ENCODE measurements at places on chromosomes 13 and 19.

DNA sequence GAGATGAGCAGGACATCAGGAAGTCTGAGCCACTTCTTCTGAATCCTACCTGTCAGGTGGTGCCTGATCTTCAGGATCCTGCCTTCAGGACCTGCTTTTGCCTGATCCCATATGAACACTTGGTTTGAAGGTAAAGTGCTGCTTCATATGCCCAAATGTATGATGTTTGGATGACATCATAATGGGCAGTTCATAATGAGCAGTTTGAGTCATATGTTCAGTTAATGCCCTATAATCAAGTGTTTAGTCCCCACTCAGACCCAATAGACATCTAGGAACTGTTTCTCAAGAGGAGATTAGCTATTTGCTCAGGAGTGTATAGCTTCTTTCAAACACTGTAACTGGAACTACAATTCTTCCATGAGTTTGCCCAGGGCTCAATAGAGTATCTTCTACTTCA is 58.8 kb downstream of the POLR1D start:
- no peak for DNase-seq

DNA sequence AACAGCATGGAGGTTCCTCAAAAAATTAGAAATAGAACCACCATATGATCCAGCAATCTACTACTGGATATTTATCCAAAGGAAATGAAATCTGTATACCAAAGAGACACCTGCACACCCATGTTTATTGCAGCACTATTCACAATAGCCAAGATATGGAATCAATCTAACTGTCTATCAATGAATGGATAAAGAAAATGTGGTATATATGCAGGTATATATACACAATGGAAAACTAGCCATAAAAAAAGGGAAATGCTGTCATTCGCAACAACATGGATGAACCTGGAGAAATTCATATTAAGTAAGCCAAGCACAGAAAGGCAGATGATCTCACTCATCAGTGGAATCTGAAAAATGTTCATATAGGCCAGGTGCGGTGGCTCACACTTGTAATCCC is 2.5 kb downstream of the ZNF780B start:
- DNase-seq: no peak

DNA sequence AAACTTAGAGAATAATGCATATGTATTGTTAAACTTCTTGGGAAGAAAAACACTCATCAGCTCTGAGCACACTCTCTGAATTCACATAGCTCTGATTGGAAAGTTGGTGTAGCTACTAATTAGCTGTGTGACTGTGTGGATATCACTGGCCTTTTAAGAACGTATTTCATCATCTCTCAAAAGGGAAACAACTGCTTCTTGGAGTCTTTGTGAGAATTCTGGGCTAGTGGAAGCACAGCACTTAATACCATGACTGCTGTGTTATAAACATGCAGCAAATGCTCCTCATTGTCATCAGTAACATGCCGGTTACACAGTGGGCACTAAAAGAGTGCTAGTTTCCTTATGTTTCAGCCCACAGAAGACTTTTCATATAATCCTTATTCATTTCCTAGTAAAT is 220.9 kb upstream of the CSNK1A1L start:
- DNase-seq: no peak

DNA sequence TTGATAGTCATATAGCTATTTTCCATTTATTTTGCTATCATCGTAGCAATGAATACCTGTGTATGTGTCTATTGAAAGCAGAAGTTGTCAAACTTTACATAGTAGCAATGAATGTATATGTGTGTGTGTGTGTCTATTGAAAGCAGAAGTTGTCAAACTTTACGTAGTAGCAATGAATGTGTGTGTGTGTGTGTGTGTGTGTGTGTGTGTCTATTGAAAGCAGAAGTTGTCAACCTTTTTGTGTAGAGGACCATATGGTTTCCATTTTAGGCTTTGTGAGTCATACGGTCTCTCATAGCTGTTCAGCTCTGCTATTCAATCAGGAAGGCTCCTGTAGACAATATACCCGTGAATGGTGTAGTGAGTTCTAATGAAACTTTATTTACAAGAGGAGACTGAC is 20.8 kb downstream of the NLRP4 start:
- no peak for DNase-seq

DNA sequence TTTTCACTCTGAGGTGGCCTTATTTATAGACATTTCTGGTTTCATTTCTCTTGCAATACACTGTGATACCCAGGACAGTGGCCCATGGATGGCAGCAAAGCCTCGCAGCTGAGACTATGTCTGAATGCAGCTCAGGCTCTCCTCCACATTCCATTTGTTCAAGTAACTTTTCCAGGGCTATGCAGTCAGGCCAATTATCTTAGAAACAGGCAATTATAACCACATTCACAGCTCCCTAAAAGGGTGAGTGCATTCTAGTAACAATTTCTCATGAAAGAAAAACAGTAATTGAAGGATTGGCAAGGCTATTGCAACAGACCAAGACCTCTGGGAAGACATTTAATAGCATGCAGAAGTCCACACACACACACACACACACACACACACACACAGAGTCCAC is 264.0 kb downstream of the TBC1D4 start:
- peak; percentile 60 for DNase-seq

DNA sequence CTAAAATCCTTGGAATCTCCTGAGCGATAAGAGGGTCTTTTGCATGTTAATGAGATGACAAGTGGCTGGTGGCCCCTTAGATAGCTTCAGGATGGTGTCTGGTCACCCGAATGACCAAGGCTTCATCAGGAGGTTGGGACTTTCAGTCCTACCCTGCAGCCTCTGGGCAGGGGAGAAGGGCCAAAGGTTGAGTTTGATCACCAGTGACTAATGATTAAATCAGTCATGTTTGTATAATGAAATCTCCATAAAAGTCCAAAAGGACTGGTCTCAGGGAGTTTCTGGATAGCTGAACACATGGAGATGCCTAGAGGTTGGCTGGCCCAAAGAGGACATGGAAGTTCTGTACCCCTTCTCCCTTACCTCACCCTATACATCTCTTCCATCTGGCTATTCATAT is 316.2 kb downstream of the MTUS2 start:
- DNase-seq: no peak

DNA sequence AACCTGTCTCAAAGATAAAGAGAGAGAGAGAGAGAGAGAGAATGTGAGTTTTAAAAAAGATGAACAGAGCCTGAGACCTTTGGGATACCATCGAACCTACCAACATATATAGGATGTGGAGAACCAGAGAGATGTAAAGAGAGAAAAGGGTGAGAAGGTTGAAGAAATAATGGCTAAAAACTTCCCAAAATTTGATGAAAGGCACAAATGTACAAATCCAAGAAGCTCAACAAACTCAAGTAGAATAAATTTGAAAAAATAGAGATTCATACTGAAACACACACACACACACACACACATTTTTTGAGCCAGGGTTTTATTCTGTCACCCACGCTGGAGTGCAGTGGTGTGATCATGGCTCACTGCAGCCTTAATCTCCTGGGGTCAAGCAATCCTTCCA is 16.3 kb downstream of the ZNF558 start:
- DNase-seq: no peak

GRCh38 chr19:55696301-55697068 is 21.5 kb downstream of the EPN1 start:
- DNase-seq: no peak

- DNase-seq: peak; percentile 78
Measured at GRCh38 chr19:15038294-15038693, 11.0 kb upstream of the CASP14 start.

DNA sequence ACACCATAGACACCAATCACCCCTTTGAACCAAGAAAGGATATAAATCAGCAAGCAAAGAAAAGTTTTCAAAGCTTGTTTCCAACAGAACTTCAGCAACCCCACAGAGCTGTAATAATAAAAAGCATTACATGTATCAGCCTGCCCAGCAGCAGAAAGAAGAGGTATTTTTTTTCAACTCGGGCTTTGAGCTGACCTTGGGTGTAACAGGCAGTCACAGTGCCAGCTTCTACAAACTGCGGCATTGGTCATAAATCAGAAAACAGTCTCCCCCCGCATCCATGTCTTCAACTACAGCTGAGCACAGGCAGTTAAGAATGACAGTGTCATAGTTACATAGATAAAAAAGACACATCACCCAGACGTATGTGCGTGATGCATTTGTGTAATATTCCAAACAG is 671.0 kb upstream of the SLITRK1 start:
- no peak for DNase-seq

- DNase-seq: no peak
Measured at GRCh38 chr19:31174948-31175347, 174.3 kb downstream of the TSHZ3 start.

DNA sequence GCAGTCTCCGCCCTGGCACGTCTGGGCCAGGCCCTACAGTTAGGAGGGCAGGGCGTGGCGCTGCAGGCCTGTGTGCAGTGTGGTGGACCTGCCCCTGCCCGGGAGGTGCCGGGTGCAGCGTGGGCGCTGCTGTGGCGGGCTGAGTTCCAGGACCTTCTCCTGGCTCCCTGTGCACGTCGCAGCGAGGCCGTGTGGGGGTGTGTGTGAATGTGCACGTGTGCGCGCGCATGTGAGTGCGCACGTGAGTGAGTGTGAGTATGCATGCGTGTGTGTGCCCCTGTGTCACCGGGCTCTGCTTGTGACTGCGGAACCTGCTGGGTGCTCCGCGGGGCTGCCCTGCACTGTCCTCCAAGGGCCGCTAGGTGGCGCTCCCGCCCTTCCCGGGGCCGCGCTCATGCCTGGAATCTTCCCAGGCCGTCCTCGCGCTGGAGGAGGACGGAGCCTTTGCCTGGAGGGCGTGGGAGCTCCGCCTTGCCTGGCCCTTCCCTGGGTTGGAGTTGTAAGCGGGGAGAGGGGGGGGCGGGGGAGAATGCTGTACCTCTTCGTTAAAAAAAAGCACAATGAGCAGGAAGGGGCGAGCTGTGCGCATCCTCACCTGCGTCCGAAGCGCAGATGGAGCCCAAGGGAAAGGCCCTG is 79.3 kb downstream of the KDM4B start:
- peak; percentile 79 for DNase-seq

DNA sequence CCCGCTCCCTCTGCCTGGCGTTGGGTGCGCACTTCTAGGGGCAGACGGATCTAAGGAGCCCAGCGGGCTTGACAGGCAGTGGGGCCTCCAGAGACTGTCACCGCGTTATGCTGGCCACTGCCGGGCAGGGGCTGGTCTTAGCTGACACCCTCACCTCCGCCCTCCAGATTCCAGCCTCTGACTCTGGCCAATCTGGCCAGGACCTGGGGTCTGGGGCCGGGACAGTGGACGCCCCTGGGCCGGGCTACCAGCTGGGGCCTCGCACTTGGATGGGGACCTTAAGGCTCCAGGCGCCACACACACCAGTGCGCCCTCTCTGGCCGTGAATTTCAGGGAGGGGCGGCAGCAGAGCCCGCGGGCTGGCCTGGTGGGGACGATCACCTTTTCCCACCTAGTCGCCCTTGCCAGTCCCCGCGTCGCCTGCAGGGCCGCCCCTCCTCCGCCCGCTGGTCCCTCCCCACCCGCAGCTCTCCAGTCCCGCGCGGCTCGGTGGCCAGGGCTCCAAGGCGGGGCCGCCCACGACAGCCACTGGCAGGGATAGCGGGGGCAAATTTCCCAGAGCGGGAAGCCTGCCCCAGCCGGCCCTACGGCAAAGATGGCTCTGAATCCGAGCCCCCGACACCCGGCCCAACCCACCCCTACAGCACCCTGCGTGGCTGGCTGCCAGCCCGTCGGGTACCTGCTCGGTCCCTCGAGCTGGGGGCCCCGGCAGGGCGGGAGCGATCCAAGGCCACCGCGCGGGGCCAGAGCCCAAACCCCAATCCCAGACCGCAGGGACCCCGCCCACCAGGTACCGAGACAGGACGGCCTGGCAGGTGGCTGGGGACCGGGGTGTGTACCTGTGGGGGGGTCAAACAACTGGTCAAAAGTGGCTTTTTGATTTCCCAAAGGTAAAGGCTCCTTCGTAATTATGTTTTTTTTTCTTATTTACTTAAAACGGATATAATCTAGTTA is 6.1 kb upstream of the ZNF98 start:
- DNase-seq: no peak

- DNase-seq: no peak
Measured at GRCh38 chr13:32446220-32446619, 18.3 kb upstream of the N4BP2L1 start.

GRCh38 chr13:44936246-44936645 is 53.0 kb downstream of the NUFIP1 start:
- no peak for DNase-seq

GRCh38 chr13:18944501-18945068 is 237.0 kb downstream of the TUBA3C start:
- DNase-seq: no peak

DNA sequence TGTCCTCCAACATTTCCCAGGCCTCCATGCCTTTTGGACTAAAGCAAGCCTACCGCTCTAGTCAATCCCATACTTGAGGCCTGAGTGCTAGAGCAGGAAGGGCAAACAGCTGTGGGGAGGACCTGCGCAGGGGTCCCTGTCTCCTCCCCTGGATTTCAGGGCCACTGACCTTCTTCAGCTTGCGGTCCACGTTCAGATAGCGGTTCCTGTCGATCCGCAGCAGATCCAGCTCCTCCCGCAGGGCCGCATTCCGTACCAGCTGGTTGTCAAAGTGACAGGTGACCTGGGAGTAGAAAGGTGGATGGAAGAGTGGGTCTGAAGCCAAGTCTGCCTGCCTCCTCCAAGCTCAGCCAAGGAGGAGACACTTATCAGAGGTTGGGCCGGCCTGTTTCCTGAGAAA is 14.0 kb upstream of the EMP3 start:
- no peak for DNase-seq

GRCh38 chr13:99677116-99677951 is 176.1 kb downstream of the TM9SF2 start:
- DNase-seq: no peak

DNA sequence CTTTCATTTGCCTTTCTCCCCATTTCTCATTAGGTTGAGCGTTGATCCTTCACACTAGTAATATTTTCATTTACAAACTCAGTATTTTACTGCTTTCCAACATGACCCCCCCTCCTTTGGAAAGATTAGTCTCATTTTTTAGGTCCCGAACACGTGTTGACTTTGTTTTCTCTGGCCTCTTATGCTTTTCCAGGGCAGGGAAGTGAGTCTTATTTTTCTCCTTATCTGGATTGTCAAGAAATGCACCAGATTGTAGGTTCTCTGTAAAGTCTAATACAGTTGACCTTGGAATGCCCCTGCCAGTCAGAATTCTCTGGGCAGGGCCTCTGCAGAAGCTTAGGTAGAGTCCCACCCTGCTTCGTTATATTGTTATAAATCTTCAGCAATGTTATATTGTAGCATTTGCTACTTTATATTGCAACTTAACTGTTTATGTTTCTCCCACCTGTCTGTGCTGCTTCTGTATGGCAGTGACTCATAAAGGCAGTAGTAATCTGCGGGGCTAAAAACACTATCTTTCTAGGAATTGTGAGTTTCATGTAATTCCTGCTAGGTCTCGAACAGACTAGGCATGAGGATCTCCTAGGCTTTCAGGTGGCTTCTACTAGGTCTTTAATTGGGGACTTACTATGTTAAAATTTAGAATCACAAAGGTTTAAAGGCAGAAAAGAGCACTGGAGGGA is 2.0 kb downstream of the TDRD3 start:
- peak; percentile 7 for DNase-seq

DNA sequence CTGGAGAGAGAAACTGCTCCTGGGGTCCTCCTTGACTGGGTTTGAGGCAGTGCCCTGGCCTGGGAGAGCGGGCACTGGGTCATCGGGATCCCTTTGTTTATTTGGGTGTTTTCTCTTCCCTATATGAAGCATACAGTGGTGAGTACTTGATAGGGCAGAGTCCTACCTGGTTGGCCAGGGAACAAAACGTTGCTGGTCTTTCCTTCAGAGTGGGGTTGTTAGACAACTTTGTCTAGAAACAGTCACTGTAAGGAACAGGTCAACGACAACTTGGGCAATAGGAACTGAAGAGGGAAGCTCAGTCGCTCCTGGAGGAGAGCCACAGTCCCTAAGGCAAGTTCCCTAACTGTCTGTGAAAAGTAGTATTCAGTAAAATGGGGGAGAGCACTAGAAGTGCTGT is 550 bp upstream of the OLFM4 start:
- DNase-seq: no peak
